CD4-positive, alpha-beta T cell treated with Interleukin-17A for 4 hours (primary cell): ENCODE measurements at places on chromosomes 11 and 22.

DNA sequence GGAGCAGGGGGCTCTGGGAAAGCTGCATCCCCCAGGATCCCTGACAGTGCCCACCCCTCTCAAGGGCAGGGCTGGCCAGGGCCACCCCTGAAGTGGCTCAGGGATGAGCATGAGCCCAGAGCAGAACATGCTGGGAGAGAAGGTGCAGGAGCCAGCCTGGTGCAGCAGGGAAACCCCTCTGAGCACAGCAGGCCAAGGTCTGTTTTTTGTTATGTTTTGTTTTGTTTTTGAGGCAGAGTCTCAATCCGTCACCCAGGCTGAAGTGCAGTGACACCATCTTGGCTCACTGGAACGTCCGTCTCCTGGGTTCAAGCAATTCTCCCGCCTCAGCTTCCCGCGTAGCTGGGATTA lies 792 bp upstream of the SBF1 start:
- DNase-seq: no peak

GRCh38 chr11:120662071-120662676 lies 150.6 kb downstream of the GRIK4 start:
- no peak for DNase-seq

DNA sequence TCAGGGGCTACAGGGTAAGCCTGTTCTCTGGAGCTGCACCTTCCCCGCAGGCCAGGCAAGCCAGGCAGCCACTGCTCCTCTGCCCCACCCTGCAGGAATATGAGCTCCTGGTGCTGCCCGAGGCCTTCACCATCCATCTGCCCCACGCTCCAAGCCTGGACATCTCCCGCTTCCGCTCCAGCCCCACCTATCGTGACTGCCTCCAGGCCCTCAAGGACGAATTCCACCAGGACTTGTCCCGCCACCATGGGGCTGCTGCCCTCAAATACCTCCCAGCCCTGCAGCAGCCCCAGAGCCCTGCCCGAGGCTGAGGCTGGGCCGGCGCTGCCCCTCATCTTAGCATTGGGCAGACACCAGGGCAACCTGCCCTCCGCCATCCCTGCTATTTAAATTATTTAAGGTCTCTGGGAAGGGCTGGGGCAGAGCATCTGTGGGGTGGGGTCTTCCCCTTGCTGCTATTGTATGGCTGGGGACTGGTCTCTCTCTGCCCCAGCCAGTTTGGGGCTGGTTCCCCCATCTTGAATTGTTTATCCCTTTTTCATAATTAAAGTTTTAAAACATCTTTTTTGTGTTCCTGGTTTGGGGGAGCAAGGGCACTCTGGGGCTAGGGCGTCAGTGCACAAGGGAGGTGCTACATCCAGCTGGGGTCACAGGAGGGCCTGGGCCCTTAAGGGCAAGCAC lies 6.2 kb downstream of the LARGE2 start:
- DNase-seq: no peak

GRCh38 chr11:44811841-44812448 lies 85.2 kb downstream of the TSPAN18 start:
- no peak for DNase-seq

- no peak for DNase-seq
Observed at GRCh38 chr22:48744283-48744641, 1083.4 kb downstream of the BRD1 start.

DNA sequence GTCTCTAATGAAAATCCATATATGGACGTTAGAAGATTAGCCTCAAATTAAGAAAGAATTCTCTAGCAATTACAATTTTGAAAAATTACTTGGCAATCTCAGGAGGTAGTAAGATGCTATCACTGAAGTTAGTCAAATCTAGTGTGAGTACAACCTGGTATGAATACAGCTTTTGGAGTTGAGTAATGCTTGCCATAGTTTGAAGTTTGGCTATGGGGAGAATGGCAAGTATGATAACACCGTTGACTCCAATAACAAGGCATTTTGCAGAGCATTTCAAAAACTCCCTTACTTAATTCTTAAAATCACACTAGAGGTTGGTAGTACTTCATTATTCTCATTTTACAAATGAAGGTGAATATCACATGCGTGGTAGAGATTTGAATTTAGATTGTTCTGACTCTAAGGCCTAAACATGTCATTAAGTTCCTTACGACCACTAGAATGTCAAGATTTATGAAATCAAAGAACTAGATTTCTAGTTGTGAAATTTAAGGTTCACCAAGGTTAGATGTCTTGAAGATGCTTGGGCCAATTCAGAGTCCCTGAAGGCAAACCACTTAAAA lies 355.4 kb downstream of the ETS1 start:
- no peak for DNase-seq

DNA sequence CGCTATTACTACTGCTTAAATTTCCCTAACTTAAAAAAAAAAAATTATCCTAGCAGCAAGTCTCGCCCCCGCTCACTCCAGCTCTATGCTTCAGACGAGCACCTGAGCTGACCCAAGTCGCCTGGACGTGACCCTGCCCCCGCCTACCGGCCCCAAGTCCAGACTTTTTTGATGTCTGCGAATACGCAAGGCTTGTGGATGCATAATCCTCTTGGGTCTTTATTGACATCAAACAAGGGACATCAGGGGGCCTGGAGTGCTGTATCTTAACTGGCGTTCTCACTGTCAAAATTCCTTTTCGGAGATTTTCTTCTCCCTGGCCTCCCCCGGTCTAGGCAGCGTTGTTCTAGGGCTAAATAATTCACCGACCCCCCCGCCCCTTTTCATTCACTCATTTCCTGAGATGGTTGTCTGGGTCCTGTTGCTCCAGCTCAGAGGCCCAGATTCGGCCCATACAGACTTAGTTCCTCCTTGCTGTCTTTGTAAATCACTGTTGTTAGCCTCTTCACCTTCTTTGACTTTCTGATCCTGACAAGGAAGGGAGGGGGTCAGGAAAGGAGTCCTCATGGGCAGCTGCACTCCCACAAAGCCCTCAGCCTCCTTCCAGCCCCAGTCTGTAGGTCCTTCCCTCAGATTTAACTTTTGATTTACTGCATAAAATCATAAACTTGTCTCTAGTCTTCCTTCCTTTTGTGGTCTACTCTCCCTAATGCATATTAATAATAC lies 601 bp upstream of the LRP4 start:
- no peak for DNase-seq

DNA sequence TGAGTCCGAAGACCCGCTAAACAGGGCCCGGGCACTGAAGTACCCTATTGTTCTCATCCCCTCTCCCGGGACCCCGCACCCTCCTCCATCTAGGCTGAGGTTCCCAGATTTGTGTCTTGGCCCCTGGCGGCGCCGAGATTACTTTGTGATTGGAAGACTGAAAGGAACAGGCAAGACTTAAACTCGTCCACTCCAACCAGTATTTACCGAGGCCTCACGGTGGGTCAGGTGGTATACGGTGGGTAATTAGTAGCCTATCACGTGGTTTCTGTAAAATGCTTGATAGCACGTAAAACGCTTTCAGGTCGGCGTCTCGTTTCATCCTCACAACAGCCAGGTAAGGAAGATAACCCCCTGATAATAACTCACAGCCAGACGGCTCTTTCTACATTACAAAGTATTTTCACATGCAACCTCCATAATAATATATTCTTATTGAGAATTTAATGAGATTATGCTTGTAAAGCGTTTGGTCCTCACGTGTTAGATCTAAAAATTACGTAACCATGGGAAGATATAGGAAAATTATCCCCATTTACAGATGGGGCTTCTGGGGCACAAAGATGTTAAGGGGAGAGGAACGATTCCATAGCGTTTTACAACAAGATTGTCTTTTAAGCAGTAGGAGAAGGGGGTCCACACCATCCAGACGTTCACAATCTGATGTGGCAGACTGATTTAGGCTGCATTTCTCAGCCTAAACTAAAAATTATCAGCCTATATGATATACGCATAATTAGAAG lies 642 bp upstream of the PIK3C2A start:
- no peak for DNase-seq

DNA sequence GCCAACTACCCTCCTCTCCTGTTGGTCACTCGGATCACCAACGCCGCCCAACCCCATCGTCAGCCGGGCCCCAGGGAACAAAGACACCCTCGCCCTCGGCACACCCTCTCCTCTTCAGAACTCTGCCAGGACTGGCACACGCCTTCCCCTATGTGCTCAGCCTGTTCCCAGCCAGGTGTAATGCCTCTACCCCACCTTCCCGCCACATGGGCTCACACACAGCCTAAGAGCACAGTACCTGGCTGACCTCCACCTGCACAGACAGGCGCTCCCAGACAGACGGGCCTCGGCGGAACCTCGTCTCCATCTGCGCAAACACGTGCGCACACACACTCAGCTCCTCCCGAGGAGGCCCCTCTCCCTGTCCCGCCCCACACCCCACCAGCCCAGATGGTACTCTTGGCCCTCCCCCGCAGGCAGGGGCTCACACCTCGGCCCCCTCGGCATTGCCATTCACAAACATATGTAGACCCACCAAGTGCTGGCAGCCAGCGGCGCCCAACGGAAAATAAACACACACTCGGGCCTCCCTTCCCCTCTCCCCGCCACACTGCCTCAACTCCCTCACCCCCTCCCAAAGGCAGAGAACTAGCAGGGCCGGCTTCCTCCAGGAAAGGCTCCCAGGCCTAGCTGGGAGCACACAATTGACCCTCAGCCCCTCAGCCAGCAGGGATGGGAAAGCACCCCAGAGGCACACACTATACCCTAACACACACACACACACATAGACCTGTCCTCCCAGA lies 8.5 kb downstream of the ELFN2 start:
- DNase-seq: no peak

- no peak for DNase-seq
Observed at GRCh38 chr22:48574776-48575617, 1252.7 kb downstream of the BRD1 start.
